ENCODE measurements at places on chromosomes 7 and 10.

GRCh38 chr7:102306916-102307677 lies 20.4 kb downstream of the SH2B2 start:
- peak; percentile 21 for DNase-seq

DNA sequence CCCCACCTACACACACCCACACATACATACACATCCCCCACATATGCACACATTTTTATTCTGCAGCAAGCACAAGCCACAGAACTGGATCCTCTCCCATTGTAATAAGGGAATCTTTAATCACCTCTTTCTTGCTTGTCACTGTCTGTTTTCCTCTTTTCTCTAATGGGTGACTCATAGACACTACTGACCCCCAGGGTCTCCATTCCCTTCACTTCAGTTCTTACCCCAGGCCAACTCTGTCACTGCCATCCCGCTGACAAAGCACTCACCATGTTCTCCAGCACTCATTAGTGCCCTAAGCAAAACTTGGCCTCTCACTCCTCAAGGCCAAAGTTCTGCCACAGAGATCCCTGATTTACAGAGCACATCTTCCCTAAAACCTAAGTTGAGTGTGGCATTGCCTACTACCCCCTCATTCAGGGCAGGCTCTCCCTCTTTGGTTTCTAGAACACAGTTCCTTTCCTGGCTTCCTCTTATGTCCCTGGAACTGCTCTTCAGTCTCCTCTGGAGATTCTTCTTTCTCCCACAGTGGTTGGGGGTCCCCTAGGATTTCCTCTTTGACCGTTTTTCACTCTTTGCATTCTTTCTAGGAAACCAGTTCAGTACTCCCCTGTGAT lies 39.6 kb upstream of the INHBA start:
- no peak for DNase-seq

DNA sequence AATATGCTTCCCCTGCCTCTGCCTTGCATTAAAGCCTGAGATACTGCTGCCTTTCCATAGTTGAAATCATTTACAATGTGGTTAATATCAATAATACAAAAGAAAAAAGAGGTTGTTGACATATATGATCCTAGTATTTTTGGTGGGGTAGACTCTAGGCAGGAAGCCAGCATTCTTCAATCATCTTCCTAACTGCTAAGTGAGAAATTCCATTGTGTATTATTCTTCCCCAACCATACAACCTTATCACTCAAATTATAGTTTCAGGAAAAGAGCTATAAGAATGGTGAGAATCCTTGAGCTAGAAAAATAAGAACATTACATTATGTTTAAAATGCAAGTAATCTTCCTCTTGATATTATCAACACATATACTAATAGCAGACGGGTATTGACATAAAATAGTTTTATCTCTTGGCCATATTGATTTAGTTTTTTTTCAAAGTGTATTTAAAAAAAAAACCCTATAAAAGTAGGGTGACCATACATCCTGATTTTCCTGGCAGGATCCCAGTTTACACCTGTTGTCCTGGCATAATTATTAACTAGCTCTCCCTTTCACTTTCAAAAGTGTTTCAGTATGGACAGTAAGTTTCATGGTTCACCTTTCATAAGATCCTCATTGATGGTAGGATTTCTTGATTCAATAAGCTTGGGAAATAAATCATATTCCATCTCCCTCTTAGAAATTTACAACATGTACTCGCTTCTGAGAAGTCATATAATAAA lies 33.4 kb upstream of the WASL start:
- DNase-seq: no peak

DNA sequence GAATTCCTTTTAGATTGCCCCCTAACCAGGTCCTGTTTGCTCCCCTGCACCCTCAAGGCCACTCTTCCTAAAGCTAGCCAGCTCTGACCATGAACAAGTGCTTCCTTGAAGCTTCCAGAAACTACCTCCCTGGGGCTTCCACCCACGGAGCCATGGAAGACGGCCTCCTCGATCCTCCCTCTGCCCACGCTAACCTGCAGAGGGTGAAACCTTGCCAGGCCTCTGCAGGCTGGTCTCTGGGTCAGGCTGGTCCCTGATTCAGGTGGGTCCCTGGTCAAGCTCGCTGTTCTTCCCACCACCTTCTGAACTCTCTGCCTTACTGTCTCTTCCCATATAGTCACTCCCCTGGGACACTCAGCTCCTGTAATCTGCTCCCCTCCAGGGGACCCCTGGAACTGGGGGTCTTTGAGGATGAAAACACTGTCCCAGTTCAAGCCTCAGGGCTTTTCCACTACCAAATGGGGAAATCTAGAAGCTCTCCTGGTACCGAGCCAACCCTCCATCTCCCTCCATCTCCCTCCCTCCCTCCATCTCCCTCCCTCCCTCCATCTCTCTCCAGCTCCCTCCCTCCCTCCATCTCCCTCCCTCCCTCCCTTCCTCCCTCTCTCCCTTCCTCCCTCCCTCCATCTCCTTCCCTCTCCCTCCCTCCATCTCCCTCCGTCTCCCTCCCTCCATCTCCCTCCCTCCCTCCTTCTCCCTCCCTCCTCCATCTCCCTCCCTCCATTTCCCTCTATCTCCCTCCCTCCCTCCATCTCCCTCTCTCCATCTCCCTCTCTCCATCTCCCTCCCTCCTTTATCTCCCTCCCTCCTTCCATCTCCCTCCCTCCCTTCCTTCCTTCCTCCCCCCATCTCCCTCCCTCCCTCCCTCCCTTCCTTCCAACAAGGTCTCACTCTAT lies 2.9 kb downstream of the MLXIPL start:
- DNase-seq: no peak

GRCh38 chr10:53153831-53154230 lies 381.2 kb upstream of the MBL2 start:
- no peak for DNase-seq

DNA sequence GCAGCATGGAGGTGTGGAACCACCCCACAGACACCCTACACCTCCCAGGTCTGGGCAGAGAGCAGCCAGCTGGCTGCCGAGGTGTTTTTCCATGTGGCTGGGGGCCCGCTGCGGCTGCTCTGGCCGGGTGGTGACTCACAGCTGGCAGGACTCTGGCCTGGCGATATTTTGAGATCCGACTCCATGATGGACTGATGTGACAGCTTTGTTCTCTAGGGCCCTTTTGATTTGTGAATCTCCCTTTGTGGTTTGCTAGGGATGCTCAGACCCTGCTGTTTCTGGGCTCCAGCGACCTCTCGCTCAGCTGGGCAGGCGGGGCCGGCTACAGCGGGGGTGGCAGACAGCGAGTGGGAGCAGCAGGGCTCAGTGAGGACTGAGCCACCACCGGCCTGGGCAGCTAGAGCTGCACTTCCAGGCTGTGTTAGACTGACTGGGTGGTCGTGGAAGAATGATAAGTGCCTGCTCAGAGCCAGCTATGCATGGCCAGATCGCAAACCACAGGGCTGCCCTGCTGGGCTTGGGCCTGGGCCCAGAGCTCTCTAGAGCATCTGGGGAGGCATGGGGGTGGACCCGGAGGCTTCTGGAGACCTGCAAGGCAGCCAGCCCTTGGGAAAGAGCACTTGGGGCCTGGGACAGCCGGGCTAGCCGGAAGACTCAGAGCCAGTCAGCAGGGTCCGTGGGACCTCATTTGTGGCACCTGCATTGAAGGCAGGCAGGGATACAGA lies 46.2 kb upstream of the GDF10 start:
- peak; percentile 3 for DNase-seq

GRCh38 chr10:71816936-71817618 lies 34.0 kb downstream of the PSAP start:
- no peak for DNase-seq

DNA sequence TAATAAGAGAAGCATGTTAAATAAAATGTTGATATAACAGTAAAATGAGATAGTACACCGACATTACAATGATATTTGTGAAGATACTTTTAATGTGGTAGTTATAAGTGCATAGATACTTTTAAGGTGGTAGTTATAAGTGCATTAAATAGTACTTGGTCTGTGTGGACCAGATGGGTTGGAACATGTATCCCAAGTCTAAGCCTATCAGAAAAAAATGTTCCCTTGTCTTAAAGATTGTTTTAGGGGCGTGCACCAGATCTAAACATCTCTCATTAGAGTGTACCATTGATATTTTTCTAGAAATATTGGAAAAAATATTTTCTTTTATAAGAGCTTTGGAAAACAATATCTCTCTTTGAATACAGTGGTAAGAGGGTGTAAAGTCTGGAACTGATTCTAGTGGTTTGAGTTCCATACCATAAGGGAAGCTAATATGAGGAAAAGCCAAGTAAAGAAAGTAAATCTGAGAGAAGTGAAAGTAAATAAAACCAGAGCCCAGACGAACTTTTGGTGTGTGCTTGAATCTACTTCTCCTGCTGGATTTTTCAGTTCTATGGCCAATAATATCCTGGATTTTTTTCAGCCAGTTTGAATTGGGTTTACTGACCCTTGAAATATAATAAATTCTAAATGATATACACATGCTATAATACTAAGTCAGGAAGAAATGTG lies 175.3 kb downstream of the MBL2 start:
- DNase-seq: no peak

DNA sequence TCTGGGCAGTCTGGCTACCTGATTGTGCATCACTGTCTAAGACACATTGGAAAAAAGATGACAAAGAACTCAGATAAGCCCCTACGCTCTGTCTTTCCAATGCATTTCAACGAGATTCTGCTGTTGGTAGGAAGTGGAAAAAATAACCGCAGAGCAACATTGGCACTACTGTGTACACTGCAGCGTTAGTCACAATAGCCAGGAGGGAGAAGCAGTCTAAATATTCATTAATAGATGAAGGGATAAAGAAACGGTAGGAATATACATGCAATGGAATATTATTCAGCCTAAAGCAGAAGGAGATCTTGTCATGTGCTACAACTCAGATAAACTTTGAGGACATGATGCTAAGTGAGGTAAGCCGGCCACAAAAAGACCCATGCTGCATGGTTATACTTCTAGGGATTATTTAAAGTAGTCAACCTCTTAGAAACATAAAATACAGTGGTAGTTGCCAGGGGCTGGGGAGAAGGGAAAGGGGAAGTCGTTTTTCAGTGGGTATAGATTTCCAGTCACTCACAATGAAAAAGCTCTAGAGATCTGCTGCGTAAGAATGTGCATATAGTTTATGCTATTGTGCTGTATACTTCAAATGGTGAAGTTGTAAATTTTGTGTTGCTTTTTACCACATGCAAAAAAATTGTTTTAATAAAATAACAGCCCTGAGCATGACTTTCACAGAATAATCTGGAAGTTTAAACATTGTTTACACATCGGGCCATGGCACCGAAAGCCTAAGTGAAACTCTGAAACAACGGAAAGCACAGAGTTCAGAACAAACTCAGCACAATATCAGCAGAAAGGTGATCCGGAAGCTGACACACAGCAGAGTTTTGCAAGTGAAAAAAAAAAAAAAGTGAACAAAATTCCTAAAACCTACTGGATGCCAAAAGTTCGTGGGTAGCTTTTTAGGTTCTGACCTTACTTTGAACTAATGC lies 40.1 kb downstream of the ELMO1 start:
- DNase-seq: no peak

DNA sequence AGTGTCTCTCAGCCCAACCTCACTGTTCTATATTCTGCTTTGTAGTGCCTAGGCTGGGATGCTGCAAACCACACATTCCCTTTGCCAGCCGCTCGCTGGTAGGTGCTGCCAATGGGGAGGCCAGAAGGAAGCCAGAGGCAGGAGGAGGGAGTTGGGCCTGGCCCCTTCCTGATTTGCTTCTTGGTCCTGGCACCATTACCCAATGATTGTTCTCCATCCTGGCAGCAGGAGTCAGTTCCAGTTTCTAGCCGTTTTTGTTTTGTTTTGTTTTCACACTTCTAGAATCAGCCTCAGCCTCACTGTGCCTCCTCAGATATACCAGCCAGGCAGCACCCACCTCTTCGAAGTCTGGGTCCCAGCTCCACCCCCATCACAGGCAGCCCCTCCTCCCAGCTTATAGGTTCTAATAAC lies 27.4 kb upstream of the LOXL4 start:
- no peak for DNase-seq

GRCh38 chr10:52526251-52526823 lies 212.3 kb downstream of the DKK1 start:
- DNase-seq: no peak

- DNase-seq: no peak
Measured at GRCh38 chr7:74052628-74053027, 24.7 kb downstream of the ELN start.

- no peak for DNase-seq
Measured at GRCh38 chr7:52537051-52537450, 498.4 kb upstream of the POM121L12 start.

DNA sequence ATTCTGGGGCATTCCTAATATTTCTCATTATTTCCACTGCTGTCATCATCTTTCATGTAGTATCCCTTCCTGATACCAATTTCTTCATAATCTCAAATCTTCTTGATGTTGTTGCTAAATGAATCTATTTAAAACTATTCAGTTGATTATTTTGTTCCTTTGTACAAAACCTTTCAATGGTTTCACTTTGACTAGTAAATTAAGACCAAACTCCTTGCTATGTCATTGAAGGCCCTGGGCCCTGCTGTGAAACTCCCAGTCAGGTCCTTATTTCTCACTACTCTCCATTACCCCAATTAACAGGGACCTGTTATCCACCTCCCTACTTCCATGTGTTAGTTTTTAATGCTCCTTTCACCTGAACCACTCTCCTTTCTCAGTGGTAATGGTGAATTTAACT lies 97.0 kb downstream of the CTTNBP2 start:
- no peak for DNase-seq

DNA sequence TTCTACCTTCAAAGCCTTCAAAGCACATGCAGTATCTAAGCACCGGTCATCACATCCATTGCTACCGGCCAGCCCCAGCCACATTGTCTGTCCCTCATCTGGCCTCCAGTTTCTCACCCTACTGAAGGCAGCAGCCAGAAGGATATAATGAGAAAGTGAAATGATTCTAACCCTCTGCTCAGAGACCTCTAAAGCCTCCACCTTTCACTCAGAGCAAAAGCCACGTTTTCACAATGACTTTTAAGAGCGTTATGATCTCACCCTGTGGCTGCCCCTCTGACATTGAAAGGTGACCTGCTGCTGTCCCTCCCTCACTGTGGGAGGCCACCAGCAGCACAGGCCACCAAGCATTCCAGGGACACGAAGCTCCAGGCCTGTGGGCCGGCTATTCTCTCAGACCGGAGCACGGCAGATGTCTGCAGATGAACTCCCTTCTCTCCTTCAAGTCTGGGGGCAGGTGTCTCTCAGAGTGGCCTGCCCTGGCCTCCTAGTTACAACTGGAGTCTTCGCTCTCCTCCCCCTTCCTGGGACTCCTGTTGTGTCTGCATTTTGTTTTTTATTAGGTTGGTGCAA lies 94.9 kb upstream of the EEPD1 start:
- no peak for DNase-seq

GRCh38 chr10:26479766-26480492 lies 41.8 kb downstream of the APBB1IP start:
- DNase-seq: no peak

DNA sequence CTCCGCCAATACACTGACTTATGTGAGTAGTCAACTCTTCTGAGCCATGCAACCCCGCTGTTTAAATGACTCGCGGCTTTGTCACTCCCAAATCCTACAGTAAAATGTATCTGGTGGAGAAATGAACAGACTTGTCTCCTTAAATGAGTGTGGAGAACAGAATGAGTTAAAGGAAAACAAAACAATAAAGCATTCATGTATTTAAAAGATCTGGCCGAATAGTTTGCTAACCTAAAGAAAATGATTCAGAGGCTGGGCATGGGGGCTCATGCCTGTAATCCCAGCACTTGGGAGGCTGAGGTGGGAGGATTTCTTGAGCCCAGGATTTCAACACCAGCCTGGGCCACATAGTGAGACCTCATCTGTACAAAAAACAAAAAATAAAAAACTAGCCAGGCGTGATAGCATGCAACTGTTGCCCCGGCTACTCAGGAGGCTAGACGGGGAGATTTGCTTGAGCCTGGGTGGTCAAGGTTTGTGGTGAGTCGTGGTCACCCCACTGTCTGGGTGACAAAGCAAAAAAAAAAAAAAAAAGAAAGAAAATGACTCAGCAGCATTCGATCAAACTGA lies 86.5 kb upstream of the PFKP start:
- DNase-seq: no peak
